ENCODE measurements at places on chromosomes 1 and 21.

DNA sequence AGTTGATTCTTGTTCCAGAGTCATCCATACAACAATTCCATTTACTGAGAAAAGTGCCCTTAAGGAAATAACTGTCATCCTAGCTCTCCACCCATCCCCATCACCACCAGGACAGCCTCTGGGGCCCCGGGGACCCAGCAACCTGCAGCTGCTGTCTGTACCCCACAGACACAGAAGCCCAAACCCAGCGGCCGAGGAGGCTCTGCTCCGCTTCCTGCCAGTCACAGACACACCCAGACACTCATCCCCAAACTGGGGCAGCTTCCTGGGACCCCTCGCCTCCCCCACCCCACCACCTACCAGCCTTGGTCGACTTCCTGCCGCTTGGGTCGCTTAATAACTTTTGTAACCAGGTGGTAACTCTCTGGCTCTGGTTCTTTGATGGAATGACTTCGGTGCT, 121.6 kb upstream of the SLC25A33 start:
- no peak for DNase-seq

DNA sequence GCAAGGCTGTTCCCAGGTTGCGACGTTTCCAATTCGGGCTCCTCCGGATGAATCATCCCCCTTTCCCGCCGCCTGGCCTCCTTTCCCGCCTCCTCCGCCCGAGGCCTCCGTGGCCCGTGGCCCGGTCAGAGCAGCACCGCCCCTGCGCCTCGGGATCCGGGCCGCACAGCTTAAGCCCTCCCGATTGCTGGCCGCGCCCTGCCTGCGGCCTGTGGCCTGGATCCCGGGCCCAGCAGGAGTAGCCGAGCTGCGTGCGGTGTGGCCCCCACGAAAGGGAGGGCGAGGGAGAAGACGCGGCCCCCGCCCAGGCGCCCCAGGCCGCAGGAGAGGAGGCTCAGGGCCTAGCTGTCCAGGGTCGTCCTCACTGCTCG, 1.0 kb downstream of the TMEM200B start:
- no peak for DNase-seq

GRCh38 chr1:83060221-83060620, 938.7 kb downstream of the TTLL7 start:
- DNase-seq = no peak

DNA sequence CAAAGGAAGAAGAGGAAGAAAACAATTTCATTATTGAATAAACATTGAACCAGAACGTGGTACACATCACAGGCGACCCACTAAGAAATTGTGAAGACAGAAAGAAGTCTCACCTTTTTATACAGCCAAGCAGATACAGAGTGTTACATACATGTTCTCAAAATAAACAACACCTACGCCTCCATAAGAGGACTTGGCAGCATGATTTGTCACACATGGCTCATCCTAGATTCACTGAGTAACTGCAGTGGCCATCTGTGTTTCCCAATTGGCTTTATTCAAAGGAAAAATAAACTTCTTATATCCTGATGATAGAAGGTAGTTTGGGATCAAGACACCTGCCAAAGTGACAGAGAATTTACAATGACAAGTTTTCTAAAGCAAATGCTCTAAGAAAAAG, 7.6 kb upstream of the KRTAP19-8 start:
- no peak for DNase-seq

- DNase-seq = no peak
Observed at GRCh38 chr1:85612704-85613361, 32.3 kb downstream of the CCN1 start.

DNA sequence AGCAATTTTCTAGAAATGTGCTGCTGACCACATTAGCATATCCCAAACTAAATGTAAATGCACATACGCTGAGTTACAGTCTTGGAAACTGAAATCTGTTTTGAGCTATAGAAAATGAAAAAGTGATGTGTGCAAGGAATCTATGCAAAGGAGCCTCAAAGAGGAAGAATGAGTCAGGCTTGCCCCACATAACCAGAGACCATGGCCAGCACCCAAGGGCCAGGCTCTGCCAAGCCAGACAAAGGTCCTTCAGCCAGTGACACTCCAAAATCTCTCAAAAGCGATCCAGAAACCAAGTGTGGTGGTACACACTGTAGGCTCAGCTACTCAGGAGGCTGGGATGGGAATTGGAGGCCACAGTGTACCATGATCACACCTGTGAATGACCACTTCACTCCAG, 195.2 kb downstream of the TOMM20 start:
- no peak for DNase-seq

DNA sequence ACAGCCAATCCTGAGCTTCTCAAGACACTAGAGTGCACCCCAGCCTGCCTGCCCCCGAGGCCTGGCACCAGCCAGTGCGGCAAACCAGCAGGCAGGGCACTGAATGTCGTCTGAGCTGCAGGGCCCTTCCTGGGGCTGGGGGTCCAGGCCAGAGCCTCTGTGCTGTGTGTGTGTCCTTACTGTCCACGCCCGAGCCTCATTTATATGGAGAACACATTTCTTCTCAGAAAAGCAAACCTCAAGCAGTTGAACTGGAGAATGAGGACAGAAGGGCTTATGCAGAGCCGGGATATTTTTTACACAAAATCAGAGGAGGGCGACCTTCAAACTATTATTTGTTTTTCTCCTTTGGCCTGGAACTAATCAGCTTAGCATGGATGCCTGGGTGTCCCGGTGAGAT, 52.7 kb downstream of the POFUT2 start:
- DNase-seq = no peak

GRCh38 chr1:232980986-232981560, 30.7 kb downstream of the NTPCR start:
- DNase-seq = no peak

- no peak for DNase-seq
Observed at GRCh38 chr1:1373815-1374588, 1.0 kb downstream of the AURKAIP1 start.

GRCh38 chr1:25123551-25123950, 108.8 kb downstream of the SYF2 start:
- DNase-seq = no peak

GRCh38 chr1:62276791-62277190, 42.4 kb downstream of the KANK4 start:
- no peak for DNase-seq

DNA sequence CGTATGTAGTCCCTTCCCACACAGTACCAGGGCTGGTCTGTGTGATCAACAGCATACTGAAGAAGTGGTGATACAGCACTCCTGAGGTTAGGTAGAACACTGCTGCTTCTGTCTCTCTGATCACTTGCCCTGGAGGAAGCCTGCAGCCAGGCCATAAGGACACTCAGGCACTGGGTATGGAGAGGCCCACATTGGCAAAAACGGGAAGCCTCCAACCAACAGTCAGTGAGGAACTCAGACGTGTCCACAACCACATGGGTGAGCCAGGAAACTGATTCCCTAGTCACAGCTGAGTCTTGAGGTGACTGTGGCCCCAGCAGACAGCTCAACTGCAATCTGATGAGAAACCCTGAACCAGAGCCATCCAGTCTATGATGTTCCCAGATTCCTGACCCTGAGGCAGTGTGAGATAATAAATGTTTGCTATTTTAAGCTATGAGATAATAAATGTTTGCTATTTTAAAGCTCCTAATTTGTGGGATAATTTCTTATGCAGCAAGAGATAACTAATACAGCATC, 62.5 kb downstream of the COQ8A start:
- no peak for DNase-seq

DNA sequence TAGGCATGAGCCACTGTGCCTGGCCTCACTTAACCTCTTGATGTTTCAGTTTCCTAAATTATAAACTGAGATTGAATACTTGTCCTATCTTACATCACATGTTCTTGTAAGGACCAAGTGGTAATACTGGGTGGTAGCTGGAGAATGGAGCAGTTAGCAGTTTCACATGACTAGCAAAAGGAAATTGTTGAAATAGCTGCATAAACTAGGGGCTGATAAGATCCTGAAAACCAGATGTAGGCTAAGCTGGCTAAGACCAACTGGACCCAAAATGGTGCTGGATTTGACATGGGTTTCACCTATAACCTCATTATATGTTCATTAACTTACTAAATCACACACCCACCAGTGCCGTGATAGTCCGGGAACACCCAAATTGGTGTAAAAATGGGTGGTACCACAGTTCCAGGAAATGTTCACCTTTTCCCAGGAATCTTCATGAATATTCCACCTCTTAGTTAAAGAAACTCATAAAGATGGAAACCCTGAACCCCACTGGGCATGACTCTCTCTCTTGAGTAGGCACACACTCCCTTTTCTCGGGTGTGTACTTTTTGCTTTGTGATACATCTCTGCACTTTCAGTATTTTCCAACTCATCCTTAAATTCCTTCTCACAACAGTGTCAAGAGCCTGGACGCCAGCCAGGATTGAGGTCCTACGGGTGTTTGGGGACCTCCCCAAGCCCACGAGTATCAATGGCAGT, at the start of gene PAPPA2:
Gene PAPPA2, plus strand, starts transcription at position 502 of the 705 bp plus-strand sequence. CDS start 93,148 bp downstream, outside the sequence.
- no peak for DNase-seq

GRCh38 chr1:172697534-172698002, 38.7 kb downstream of the FASLG start:
- DNase-seq = no peak

- DNase-seq = no peak
Observed at GRCh38 chr1:99685516-99686180, 39.7 kb downstream of the PALMD start.

- DNase-seq = no peak
Observed at GRCh38 chr21:46181436-46181835, 2.8 kb downstream of the SPATC1L start.

- DNase-seq = no peak
Observed at GRCh38 chr1:223837206-223837605, 8.5 kb downstream of the TP53BP2 start.

GRCh38 chr1:117824616-117825015, 104.8 kb downstream of the GDAP2 start:
- no peak for DNase-seq

DNA sequence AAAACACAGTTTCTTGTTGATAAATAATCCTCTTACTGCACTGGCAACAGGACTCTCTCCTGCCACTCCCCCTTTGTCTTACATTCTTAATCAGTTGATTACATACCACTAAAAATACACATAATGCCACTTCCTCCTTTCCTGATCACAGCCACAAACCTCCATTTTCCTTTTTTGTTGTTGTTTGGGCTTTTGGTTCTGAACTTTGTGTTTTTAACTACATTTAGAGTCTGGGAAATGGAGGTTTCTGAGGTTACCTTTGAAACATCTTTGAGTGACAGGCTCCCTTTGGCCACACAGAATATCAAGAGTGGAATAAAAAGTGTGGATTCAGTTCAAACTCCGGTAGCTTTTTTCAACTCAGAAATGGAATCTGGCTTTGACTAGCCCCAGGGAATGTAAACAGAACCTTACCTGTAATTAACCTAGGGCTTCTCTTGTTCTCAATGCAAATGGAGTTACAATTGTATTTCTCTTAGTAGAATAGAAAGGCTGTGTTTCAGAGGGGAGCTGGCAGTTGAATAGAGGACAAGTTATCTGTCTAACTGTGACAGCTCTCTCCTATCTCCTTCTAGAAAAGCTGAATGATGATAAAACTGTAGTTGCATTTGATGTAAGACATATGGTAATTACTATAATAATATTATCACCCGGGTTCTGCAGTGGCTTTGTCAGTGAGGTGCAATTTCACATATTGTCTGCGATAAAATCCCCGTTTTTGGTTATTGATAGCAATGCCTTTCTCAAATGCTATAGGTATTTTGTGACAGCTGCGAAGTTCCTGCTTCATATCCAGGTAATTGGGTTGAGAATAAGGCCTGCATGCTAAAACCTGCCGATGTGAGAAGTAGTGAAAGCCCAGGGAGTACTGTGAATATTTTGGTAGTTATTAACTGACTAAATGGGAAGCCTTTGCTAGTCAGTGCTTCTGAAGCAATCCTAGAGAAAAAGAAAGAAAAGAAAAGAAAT, 66.9 kb downstream of the ST6GALNAC5 start:
- no peak for DNase-seq

Measured in right renal cortex interstitium (tissue), 3 donors.